ENCODE measurements at places on chromosomes 6 and 20.

GRCh38 chr20:4138056-4138455, 122.7 kb upstream of the RNF24 start:
- DNase-seq: no peak

GRCh38 chr20:10731190-10731965, 57.6 kb upstream of the JAG1 start:
- DNase-seq: no peak

GRCh38 chr6:7848229-7848628, 62.4 kb downstream of the TXNDC5 start:
- DNase-seq: no peak

DNA sequence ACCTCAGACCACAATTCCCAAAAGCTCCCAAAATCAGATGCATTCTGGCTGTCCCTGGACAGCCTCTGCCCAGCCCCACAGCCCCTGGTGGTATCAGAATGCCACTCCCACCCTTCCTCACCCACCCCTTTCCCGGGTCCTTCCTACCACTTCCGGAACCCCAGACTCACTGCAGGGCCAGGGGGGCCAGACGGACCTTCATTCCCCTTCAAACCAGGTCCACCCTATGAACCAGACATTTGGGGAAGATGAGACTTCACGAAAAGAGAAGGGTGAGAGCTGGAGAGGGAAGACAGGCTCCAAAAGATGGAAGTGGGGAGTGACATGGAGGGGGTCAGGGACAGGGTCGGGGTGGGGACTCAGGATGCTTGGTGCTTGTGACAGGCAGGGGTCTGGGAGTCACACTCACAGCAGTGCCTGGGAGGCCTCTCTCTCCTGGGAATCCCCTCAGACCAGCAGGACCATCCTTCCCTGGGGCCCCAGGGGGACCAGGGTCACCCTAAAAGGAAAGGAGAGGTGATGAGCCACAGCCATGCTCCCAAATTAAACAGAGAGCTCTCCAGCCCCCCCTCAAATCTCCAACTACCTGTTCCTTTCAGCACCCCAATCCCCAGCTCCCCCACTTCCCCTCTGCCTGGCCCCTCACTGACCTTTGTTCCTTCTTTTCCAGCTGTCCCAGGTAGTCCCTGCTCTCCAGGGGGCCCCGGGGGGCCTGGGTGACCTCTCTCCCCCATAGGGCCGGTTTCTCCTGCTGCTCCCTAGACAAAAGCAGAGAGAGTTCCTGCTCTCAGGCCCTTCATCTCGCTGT, 20.2 kb downstream of the COL11A2 start:
- DNase-seq: no peak

DNA sequence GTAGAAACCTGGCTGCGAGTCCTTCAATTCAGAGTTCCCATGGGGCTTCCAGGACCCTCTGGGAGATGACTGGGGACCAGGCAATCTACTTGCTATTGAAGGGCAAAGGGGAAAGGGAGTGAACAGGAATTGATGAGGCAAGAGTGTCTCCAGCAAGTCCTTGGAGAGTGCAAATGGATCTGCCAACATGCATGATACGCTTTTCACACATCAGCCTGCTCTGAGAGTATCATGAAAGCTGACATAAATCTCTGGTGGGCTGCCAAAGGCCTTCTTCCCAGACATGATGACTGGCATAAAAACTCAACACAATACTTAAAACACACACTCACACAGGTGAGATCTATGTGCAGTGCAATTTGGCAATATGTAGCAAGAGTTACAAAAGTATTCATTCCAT, 759.1 kb downstream of the PTPRT start:
- DNase-seq: no peak

GRCh38 chr20:31508517-31509244, 5.6 kb upstream of the HM13 start:
- no peak for DNase-seq

DNA sequence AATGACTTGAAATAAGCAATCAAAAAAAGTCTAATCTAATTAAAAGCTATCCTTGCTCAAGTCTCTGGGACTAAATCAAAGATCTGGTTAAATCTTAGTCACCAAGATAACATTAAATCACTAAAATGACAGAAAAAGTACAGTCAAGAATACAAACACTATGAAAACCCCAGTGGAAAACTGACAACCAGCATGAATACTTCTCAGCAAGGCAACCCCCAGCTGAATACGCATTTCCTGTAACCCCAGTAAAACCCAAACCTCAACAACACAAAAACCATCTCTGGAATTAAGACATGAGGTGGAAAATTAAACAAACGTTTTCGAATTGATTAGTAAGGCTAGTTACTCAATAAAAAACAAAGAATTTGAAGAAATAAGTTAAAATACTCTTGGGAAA, 23.7 kb upstream of the ZC3H12D start:
- DNase-seq: peak; percentile 84

- DNase-seq: no peak
Observed at GRCh38 chr20:37598100-37598543, 70.4 kb upstream of the BLCAP start.
